Aorta (tissue), 5 donors: ENCODE measurements at places on chromosomes 5 and 9. TPM values are rescaled to one million over a fixed set of nuclear protein-coding genes. Genes with fewer than 3 reads are reported as not detected.

The PCDHA9 gene
- total RNA-seq, result 0.13 TPM

- no peaks in the 10 kb centered on the region for H3K4me1 ChIP-seq
- no peak overlapping the region for H3K27ac ChIP-seq
- H3K27me3 ChIP-seq, result no peaks in the 10 kb centered on the region
- no peak overlapping the region for H3K4me3 ChIP-seq
- no peaks in the 10 kb centered on the region for H3K36me3 ChIP-seq
- no peak for DNase-seq
Observed at GRCh38 chr5:31573494-31574142, 41.5 kb downstream of the C5orf22 start.

The PRRX2 gene
- total RNA-seq, result 51.9 TPM

- H3K27ac ChIP-seq, result no peak overlapping the region
- H3K4me1 ChIP-seq, result no peaks in the 10 kb centered on the region
- no peaks in the 10 kb centered on the region for H3K27me3 ChIP-seq
- no peak for DNase-seq
- H3K4me3 ChIP-seq, result no peak overlapping the region
Observed at GRCh38 chr5:67154556-67155206, 41.9 kb downstream of the CD180 start.

DNA sequence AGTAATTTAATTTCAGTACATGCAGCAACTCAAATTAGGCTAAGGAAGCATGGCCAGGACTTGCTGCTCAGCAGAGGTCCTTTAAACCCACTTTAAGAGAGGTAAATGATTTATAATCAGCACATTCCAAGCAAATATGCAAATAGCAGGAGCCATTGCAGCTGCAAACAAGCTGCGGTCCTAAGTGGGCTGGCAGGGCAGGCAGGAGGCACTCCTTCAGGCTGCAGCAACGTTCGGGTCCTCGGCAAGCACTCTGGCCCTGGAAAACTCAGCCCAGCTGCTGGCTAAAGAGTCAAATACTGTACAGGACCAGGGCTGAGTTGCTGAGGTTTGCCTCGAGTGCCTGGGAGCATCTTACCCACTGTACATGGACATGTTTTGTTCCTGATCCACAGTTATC is 126.9 kb downstream of the FSTL4 start:
- H3K36me3 ChIP-seq, result no peaks in the 10 kb centered on the region
- H3K27me3 ChIP-seq, result no peaks in the 10 kb centered on the region
- DNase-seq, result no peak
- no peaks in the 10 kb centered on the region for H3K4me1 ChIP-seq
- no peak overlapping the region for H3K27ac ChIP-seq
- H3K4me3 ChIP-seq, result no peak overlapping the region

DNA sequence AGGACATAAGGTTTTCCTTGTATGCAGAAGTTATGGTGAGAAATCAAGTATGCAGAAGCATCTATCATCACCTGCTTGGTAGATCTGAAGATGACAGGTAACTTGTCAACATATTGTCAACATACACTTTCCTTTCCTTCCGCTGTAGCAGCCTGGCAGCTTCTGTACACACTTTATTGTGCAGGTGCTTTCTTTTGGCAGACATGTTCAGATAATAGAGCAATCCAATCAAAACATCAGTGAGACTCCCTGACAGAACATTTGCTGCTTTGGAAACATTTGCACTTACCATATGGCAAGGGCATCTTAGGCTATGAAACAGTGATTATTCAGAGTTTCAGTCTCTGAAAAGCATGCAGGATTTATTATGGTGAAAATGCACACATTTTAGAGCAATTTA is 161.1 kb upstream of the CDH12 start:
- DNase-seq, result no peak
- no peaks in the 10 kb centered on the region for H3K4me1 ChIP-seq
- no peaks in the 10 kb centered on the region for H3K36me3 ChIP-seq
- H3K27ac ChIP-seq, result no peak overlapping the region
- H3K4me3 ChIP-seq, result no peak overlapping the region

DNA sequence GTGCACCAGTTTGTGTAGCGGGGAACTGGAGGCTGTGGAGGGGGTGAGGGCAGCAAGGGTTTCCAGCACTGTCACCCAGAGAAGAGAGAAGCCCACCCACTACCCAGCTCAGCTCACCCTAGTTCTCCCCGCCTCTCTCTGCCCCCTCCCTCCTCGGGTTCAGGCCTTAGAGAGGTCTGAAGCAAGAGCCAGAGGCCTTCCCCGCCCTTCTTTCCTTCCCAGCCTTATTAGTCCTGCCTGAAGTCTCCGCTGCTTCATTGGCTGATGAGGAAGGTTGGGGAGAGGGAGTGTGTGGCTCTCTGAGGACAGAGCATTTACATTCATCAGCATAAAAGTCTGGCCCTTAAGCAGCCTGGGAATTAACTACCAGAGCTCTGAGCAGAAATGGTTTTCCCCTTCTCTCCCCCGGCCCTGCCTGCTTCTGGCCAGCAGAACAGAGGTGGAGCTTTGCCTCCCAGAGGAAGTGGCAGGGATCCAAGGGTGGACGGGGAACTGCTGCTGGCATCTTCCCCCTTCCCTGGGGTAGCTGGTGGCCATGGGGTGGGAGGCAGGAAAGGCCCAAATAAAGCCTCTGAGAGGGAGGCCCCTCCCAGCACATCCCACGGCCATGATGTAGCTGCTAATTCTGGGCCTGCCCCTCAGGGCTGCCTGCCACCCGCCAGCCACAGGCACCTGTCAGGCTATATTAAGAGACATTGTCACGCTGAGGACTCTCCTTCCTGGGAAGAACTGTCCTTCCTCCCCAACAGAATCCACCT is 4.1 kb downstream of the DNAJB5 start:
- H3K27me3 ChIP-seq, result no peaks in the 10 kb centered on the region
- peak overlapping the region; percentile 99 for H3K27ac ChIP-seq
- H3K4me3 ChIP-seq, result no peak overlapping the region
- peaks cover 12% of the 10 kb centered on the region for H3K36me3 ChIP-seq
- peak; percentile 92 for DNase-seq
- no peaks in the 10 kb centered on the region for H3K4me1 ChIP-seq

- H3K27me3 ChIP-seq, result no peaks in the 10 kb centered on the region
- H3K4me3 ChIP-seq, result no peak overlapping the region
Observed at GRCh38 chr9:112384690-112385089, 4.8 kb downstream of the HSDL2 start.
